HCT116 (cell line): ENCODE measurements at places on chromosomes 16 and 17.

- peaks cover 18% of the 10 kb centered on the region for H3K36me3 ChIP-seq
- no peak for DNase-seq
- H3K27ac ChIP-seq: no peak overlapping the region
- no peak overlapping the region for H3K4me3 ChIP-seq
- no peaks in the 10 kb centered on the region for H3K27me3 ChIP-seq
These were observed 31.0 kb upstream of the TRAP1 start for GRCh38 chr16:3748307-3748706.

GRCh38 chr17:68356949-68357455, 65.7 kb downstream of the ARSG start:
- no peak overlapping the region for H3K27ac ChIP-seq
- no peak overlapping the region for H3K4me3 ChIP-seq
- DNase-seq: no peak
- peaks cover 23% of the 10 kb centered on the region for H3K4me1 ChIP-seq

DNA sequence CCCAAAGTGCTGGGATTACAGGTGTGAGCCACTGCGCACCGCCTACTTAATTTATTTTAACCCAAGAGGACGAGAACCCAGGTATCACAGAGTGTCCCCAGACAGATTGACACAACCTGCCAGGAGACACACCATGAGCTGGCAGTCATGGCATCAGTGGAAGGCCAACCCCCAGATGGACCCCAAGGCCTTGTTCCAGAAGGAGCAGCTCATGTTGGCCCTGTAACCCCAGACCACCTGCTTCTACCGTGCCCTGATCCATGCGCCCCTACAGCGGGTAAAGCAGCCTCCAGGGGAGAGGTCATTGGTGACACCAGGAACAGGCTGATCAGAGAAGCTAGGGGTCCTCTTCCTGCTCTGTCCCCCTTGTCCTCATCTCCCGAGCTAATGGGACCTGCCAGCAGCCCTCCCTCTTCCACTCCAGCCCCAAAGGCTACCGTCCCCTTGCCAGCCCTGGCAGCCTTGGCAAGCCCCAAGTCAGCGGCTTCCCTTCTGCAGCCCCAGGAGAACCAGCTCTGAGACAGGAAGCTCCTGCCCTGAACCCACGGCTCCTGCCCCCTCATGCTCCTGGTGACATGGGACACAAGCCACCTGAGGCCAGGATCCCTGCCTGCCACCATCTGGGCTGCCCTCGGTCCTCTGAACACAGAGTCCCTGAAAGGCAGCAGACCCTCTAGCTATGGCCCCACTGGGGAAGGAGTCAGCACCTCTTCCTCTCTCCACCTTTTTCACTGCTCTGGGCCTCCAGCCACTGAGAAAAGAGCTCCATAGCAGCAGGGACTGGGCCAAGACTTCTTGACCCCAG, 6.3 kb downstream of the SULT1A1 start:
- H3K4me3 ChIP-seq: no peak overlapping the region
- H3K27me3 ChIP-seq: no peaks in the 10 kb centered on the region
- H3K36me3 ChIP-seq: no peaks in the 10 kb centered on the region; the same call in 1 of the 2 replicates

DNA sequence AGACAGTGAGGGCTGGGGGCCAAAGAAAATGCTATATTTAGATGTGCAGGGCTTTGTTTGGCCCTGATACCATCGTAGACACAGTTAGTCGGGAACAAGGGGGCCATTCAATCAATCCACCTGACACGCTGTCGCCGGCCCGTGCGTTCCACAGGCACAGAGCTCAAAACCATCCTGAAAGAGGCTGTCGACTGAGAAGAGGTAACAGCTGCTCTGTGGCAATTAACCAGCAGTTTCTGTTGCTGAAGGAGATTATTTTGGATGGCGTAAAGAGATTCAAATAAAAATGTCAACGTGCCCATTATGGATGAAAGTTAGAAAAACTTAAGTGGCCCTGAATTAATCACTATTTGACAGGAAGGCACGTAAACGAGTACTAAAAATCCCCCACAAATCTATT, 276.2 kb upstream of the IRX5 start:
- H3K27ac ChIP-seq: no peak overlapping the region
- H3K4me1 ChIP-seq: peaks cover 26% of the 10 kb centered on the region
- H3K27me3 ChIP-seq: 0 out of 2 replicates have a peak, but pooled peaks cover 5% of the 10 kb centered on the region
- no peak overlapping the region for H3K4me3 ChIP-seq
- no peak for DNase-seq

DNA sequence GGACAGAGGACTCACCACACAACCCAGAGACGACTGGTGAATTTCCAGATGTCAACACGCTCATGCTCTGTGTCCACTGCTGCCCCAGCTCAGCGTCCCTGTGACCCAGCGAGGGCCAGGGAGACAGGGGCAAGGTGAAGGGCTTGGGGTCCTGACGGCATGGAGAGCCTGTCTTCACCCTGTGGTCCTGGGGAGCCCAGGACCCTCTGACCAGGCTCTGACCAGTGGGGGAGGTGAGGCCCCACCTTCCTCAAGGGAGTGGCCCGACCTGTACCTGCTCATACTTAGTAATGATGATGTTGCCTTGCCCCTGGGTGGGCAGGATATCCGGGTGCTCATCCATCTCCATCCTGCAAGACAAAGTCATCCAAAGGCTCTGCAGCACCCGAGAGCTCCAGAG, 39.8 kb downstream of the TNFRSF13B start:
- no peak overlapping the region for H3K4me3 ChIP-seq
- H3K4me1 ChIP-seq: no peaks in the 10 kb centered on the region
- no peak for DNase-seq

DNA sequence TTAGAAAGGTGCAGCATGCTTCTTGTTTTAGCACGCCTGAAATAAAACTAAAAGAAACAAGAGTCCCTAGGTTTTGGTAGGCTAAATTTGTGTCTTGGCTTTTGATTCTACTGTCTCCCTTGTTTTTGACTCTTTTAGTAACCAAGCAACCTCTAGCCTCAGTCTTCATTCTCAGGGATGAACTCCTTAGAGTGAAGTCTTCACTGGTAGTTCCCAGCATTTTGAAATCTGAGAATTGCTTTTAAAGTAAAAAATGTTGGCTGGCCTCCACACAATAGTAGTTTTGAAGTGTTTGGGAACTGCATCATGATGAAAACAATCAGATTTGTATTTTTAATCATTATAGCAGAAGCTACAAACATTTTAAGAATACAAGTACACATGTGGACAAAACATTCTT, 6.1 kb upstream of the CDR2 start:
- no peak for DNase-seq
- no peak overlapping the region for H3K27ac ChIP-seq
- H3K36me3 ChIP-seq: no peaks in the 10 kb centered on the region
- H3K4me3 ChIP-seq: no peak overlapping the region
- no peaks in the 10 kb centered on the region for H3K27me3 ChIP-seq

DNA sequence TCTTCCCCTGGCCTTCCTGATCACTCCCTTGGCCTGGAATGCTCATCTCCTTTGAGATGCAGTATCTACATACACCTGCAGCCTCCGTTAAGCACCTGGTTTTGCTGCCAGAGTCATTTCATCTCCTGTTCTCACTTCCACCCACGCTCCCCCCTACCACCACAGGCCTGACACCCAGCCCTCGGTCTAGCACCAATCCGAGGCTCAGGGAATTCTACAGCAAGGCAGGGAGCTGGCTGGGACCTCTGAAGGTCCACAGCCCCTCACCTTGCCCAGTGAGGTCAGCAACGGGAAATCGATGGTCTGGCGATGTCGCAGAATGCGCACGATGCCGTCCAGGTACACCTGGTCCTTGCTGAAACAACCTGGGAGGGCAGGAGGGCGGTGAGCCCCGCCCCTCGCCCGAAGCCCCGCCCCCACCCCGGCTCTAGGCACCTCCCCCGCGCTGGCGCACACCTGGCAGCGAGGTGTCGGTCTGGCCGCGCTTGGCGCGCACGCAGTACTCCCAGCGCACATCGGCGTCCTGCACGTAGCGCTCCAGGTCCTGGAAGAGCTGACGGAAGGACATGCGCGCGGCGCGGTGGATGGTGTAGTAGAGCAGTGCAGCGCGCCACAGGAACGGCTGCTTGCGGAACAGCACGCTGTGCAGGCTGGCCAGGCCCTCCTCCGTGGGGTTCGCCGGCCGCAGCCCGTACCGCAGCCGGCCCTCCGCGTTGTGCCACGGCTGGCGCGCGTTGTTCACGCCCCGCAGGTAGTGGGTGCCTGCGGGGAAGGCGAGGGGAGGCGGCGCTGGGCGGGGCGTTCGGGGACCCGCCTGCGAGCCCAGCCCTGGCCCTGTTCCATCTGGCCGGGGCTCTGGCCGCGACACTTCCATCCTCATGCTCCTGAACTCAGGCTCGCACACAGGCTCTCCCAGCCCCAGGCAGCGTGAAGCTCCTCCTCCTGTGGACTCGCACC, 5.7 kb downstream of the MATCAP1 start:
- H3K27ac ChIP-seq: peak overlapping the region; percentile 95
- H3K27me3 ChIP-seq: no peaks in the 10 kb centered on the region
- peaks cover 78% of the 10 kb centered on the region for H3K4me1 ChIP-seq
- peak; percentile 93 for DNase-seq

- DNase-seq: no peak
- no peak overlapping the region for H3K4me3 ChIP-seq
- H3K36me3 ChIP-seq: no peaks in the 10 kb centered on the region
- H3K4me1 ChIP-seq: no peaks in the 10 kb centered on the region
- peaks cover 28% of the 10 kb centered on the region for H3K27me3 ChIP-seq
- no peak overlapping the region for H3K27ac ChIP-seq
These were observed 6.8 kb downstream of the KCNH6 start for GRCh38 chr17:63529711-63530556.

GRCh38 chr16:89431158-89431584, 59.2 kb downstream of the ANKRD11 start:
- peaks cover 18% of the 10 kb centered on the region; the same call in 1 of the 2 replicates for H3K4me1 ChIP-seq
- H3K36me3 ChIP-seq: peaks cover 1% of the 10 kb centered on the region; the same call in 1 of the 2 replicates
- no peak overlapping the region for H3K27ac ChIP-seq
- DNase-seq: no peak
- H3K27me3 ChIP-seq: no peaks in the 10 kb centered on the region

DNA sequence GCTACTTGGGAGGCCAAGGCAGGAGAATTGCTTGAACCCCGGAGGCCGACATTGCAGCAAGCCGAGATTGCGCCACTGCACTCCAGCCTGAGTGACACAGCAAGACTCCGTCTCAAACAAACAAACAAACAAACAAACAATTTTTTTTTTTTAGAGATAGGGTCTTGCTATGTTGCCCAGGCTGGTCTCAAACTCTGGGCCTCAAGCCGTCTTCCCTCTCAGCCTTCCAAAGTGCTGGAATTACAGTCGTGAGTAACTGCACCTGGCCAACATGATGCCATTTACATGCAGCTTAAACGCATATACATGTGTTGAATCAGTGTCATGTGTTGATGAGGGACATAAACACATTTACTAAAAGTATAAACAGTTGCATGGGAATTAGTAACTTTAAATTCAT, 2.0 kb upstream of the SLFN5 start:
- H3K4me3 ChIP-seq: no peak overlapping the region
- no peak overlapping the region for H3K27ac ChIP-seq
- DNase-seq: no peak

- H3K4me3 ChIP-seq: no peak overlapping the region
- H3K4me1 ChIP-seq: no peaks in the 10 kb centered on the region
- no peak for DNase-seq
- H3K27ac ChIP-seq: no peak overlapping the region
- peaks cover 25% of the 10 kb centered on the region for H3K27me3 ChIP-seq
These were observed 266.4 kb upstream of the RPL38 start for GRCh38 chr17:73936908-73937627.

GRCh38 chr17:56642424-56642823, 48.9 kb downstream of the NOG start:
- H3K27ac ChIP-seq: no peak overlapping the region
- DNase-seq: no peak
- no peak overlapping the region for H3K4me3 ChIP-seq

- H3K4me3 ChIP-seq: peak overlapping the region; percentile 86
- H3K36me3 ChIP-seq: no peaks in the 10 kb centered on the region
- no peak for DNase-seq
- H3K4me1 ChIP-seq: peaks cover 52% of the 10 kb centered on the region
- peak overlapping the region; percentile 89 for H3K27ac ChIP-seq
These were observed 547 bp downstream of the PLCD3 start for GRCh38 chr17:45131616-45132319.

GRCh38 chr16:56724191-56724590, 5.7 kb upstream of the NUP93 start:
- H3K36me3 ChIP-seq: no peaks in the 10 kb centered on the region
- H3K27ac ChIP-seq: no peak overlapping the region
- peaks cover 4% of the 10 kb centered on the region for H3K4me1 ChIP-seq

DNA sequence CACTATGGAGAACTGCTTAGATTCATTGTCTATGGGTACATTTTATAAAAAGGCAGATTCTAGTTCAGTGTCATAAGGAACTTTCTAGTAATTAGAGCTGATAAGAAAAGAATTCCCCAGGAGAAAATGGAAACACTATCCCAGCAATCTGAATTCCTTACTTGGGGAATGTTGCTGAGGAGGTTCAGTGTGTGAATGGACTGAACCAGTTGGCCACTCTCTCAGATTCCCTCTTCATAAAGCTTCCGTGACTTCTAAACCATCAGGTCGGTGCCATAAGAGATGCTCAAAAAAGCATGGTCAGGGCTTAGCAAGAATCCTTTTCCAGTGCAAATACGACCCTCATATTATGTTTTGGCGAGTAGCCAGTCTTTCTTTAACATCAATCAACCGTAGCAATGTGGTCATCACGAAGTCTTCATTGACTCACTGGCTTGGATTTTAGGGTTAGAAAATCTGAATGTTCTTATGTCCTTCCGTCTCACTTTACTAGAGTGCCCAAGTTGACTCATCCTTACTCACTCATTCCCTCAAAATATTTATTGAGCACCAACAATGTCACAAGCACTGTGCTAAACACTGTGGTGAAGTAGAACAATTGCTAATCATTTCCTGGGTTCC, 102.7 kb upstream of the HLF start:
- peak overlapping the region; percentile 15; the same call in 1 of the 2 replicates for H3K27ac ChIP-seq
- H3K4me3 ChIP-seq: peak overlapping the region; percentile 3; the same call in 1 of the 2 replicates
- H3K27me3 ChIP-seq: no peaks in the 10 kb centered on the region
- peaks cover 30% of the 10 kb centered on the region for H3K4me1 ChIP-seq
- H3K36me3 ChIP-seq: no peaks in the 10 kb centered on the region
- peak; percentile 94 for DNase-seq

DNA sequence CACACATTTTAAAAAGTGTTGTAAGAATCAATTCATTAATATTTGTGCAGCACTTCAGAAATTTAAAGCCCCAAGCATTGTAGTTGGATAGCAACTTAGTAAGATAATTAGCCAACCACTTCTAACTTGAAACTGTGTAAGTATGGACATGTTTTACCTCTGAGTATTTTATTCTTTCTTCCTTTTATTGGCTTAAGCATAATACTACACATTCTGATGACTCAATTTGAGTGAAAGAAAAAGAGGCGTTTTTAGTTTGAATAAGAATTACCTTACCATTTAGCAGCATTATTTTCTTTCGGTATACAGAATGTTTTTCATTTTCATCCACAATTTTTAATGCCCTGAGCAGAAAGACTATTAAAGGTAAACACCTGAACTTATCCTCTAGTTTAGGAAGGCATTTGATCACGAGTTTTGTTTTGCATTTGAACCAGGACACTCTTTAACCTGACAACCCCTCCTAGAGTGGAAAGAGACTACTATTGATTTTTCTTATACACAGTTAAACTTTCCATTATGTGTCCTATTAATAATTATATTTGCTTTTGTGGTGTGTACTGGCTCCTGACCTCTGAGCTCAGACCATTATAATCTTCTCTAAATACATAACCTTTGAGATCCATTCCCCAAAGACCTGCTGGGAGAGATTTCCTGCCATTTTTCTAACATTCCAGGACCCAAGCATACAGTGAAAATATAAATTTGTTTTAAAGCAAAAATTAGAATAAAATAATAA, 9.2 kb downstream of the NACA2 start:
- H3K27me3 ChIP-seq: no peaks in the 10 kb centered on the region
- DNase-seq: no peak
- H3K27ac ChIP-seq: peak overlapping the region; percentile 38; the same call in 1 of the 2 replicates
- H3K4me1 ChIP-seq: peaks cover 9% of the 10 kb centered on the region
- no peaks in the 10 kb centered on the region for H3K36me3 ChIP-seq
